Left ventricle myocardium inferior (tissue), 1 donor: ENCODE measurements at places on chromosomes 5 and 9.

GRCh38 chr5:163306421-163306820 lies 131.0 kb upstream of the CCNG1 start:
- DNase-seq = no peak

DNA sequence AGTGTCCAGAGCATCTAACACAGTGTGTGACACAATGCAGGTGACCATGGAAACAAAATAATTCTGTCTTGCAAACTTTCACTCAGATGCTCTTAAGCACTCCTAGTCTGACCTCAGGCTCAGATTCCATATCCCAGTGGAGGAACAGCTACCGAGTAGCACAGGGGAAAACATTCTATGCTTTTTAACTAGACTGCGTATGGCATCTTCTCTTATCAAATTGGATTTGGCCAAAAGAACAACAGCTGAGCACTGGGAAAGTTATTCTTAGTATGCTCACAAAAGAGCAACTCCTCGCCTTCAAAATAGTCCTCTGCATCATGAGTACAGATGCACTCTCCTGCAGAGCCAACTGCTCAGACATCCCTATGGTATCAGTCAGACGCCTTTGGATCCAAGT lies 528.2 kb upstream of the DAP start:
- no peak for DNase-seq

- DNase-seq = no peak
These were observed 251.6 kb upstream of the HAPLN1 start for GRCh38 chr5:83972236-83972635.

DNA sequence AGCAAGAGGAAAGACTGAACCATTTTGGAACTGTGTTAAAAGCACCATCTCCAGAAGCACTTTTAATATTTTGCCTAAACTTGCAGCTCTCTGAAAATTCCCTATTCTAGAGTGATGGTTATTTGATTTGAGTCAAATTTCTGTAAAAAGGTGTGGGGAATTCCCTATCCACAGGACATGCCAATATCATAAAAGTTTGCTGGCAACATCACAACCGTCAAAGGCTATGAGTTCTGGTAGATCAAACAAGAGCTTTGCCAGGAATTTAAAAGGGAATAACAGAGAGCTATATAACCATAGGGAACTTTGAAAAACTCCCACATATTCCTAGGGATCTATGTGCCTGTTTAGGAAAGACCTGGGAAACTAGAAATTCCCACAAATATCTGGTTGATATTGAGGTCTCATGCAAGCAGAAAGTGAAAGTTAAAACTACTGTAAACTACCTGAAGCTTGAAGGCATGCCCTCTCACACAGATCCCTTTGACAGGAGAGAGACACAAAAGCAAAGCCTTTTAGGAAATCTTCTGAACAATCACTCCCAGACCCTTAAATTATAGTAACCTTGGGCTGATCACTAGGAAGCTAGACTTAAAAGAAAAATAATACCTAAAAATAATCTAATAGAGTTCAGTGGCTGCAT lies 549.9 kb downstream of the ANXA1 start:
- DNase-seq = no peak

GRCh38 chr5:84197538-84197937 lies 187.1 kb downstream of the EDIL3 start:
- DNase-seq = no peak

DNA sequence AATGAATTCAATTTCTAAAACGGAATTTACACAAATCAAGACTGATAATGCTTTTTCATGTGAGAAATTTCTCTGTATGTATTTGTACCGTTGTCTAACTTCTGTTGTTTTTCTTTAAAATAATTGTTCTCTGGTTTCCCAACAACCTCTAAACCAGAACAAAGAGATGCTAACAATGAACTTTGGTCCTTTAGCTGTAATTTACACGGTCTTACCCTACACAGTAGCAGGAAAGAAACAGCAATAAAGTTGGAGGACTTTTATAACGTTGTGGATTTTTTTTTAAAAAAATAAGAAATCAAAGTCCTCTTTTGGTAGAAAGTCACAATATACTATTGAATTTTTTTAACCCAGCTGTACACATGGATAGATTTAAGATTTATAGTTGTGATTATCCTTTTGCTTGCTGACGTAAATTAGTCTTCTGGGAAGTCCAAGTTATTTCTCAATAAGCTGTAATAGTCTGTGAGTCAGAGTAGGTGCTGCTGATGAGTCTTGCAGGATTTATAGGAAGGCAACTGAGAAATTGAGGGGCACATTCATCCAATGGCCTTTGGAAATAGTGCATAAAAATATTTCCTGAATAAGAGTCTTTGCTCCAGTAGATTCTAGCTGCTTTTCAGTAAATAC lies 76.8 kb upstream of the PCSK1 start:
- no peak for DNase-seq

- no peak for DNase-seq
These were observed 217.5 kb upstream of the OTULINL start for GRCh38 chr5:14364096-14364495.

DNA sequence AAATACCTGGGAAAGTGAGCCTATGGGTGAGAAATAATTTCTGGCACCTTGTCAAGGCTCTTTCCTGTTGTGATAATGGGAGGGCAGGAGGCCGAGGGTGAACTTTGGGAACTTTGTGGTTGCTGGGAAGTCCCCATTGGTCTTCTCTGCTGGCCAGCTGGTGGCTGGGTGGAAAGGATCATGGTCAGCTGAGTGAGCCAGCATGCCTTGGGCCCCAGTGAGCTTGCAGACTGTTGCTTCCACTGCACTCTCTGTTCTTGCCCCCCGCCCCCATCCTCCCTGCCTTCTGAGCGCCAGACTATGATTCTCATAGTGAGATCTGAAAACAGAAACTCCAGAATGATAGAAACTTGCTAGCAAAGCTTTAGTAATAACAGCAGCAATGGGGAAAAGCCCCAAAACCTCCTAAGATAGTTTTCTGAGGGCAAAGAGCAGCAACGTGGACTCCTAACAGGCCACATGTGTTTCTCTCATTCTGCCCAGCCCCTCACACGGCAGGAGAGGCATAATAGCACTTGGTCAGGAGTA lies 139.2 kb upstream of the SMARCA2 start:
- no peak for DNase-seq

DNA sequence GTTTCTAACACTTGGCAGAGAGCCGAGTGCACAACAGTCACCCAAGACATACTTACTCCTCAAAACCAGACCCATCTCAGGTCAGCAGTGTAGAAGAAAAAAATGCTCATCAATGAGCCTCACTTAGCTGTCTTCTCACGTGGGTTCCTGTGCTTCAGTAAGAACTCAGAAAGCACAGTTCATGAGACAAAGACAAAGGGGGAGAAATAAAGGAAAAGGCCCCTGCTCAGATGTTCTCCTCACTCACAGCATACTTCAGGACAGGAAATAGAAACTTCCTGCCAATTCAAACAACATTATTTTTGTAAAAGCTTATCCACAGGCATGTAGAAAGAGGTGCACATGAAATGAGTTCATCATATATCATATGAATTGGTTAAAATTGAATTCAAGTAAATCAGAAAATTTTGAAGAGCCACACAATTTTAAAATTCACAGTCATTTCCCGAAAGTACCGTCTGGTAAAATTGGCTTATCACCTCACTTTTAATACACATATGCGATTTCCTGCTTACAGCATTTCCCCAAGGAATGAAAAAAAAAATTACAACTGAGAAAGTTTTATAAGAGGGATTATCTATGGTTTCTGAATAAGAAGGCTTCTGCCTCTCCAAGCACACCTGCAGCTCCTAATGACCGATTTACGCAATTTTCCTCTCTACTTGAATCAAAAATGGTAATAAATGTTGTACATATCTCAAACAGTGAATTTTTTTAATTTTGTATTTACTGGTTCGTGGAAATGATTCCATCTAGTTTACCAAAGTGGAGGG lies 328.3 kb downstream of the TMEM167A start:
- DNase-seq = no peak

- DNase-seq = no peak
These were observed 152.9 kb downstream of the GABBR2 start for GRCh38 chr9:98555651-98556465.

- no peak for DNase-seq
These were observed 219.8 kb upstream of the MAP3K1 start for GRCh38 chr5:56595566-56595965.

GRCh38 chr5:135743181-135743580 lies 91.3 kb upstream of the SLC25A48 start:
- DNase-seq = no peak

DNA sequence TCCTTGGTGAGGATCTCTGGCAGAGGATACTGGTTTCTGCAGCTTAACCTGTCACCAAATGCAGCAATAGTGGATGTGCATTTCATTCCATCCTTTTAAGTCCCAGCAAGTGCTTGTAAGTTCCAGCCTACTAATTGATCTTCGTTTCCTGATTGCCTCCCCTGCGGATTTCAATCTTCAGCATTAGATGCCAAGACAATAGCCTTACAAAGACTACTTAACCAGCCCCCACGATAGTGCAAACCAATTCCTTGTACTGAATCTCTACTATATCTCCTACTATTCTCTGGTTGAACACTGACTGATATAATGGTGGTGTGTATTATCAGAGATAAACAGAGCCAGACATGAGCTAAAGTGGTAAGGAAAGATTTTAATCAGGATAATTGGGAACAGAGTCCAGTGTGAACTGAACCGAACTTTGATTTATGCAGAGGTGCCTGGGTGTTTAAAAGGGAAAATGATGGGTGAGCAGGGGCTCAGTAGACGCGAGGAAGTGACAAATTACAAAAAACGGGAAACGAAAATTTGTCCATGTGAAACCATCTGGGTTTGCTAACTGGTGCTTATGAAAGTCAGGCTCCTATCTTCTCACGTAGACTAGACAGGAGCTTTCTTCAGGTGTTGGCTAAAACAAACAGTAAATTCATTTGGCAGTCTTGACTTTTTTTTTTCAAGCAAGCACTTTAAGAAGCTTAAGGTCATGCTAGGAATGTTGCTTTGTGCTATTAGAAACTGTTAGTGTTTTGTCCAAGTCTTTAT lies 106.9 kb upstream of the ST8SIA4 start:
- DNase-seq = no peak

- no peak for DNase-seq
These were observed 34.6 kb upstream of the JADE2 start for GRCh38 chr5:134490925-134491271.

DNA sequence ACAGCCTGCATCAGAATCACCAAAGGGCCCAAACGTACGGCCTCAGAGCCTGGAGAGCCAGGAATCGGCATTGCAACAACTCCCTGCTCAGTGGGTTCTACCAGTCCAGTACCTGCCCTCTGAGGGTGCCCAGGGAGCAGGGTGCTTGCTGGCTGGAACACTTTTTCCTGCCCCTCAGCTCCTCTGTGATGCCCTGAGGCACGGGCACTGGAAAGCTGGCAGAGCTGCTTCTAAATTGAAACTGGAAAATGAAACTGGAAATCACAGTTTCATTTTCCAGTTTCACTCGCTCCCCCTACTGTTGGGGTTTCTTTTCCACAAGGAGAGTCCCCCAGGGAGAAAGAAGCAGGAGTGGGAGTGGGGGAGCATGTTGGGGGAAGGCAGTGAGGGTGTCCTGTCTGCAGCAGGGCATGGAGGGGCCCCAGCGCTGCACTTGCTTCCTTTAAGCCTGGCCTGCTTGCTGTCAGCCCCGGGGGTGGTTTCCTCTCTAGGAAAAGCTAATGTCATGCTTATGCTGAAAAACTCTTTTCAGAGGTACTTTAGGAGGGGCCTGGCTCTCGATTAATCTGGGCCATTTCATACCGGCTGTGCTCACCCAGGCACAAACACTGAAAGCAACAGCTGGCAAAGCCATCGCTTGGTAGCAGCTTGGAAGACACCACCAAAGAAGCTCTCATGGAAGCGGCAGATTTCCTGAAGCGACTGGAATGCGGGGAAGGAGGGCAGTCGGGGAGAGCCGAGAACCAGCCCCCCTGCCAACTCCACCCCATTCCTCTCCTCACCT lies 26.2 kb downstream of the IRF1 start:
- no peak for DNase-seq
